ENCODE measurements at places on chromosomes 11 and 22. TPM values are rescaled to one million over a fixed set of nuclear protein-coding genes. Genes with fewer than 3 reads are reported as not detected.

Gene MS4A1
- total RNA-seq = not detected

Gene TBX1
- not detected for total RNA-seq

Gene RHOD
- 10.1 TPM for total RNA-seq

Gene TRIM64C
- total RNA-seq = not detected

Gene CCDC116
- under 0.01 TPM for total RNA-seq

Gene ROBO4
- total RNA-seq = 0.46 TPM

Gene LRRC32
- 59.0 TPM for total RNA-seq

Gene DGCR6
- 1.8 TPM for total RNA-seq

Gene OTOG
- not detected for total RNA-seq

Gene GCAT
- 48.7 TPM for total RNA-seq

Gene MRPL48
- total RNA-seq = 18.1 TPM

Gene PHETA2
- 15.7 TPM for total RNA-seq
